Myocyte (in vitro differentiated cells): ENCODE measurements at places on chromosomes 7 and 10.

DNA sequence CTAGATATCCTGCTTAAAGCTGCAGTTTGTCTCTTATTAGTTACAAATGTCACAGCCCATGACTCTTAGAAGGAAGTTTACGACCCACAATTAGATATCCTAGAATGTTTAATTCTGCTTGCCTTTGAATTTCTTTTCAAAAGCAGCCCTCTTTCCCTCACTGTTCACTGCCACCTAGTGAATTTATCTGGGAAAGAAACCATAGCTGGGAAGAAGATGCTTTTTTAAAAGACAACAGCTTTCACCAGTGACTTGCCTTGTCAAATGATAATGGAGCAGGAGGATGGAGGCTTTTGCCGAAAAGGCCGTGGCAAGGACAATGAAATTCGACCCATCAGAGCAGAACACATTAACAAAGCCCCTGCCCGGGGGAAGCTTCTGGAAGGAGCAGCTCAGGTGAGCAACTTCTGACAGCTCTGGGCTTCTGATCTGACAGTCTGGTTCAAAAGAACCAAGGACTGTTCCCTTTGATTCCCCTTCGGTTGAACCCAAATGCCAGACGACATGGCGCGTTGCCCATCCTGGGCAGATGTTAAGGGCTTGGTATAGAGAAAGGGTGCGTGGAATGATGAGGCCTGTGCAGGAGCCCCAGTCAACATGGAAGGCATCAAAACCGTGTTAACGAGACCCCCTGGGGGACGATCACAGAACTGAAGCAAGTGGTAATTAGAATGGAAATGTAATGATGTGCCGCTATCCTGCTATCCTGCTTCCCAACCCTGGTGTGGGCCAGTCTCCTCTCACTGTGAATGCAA lies 236.8 kb downstream of the FRMD4A start:
- DNase-seq = peak; percentile 58

GRCh38 chr10:96794836-96795733 lies 37.0 kb upstream of the LCOR start:
- DNase-seq = no peak

DNA sequence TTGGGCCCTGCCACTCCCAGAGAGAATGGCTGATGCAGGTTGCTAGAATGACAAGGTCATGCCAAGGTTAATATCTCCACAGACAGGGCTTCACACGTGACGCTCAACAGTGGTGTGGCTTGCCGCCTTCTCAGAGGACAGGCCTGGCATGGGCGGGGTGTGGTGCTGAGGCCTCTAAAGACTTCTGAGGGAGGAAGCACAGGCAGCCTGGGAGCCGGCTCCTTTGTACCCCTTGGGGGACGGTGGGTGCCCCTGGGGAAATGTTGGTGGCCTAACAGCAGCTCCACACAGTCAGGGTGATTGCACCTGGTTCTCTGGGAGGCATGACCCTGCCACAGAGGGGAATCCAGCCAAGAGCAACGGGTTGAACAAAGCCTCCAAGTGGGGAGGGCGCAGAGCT lies 115.1 kb downstream of the PKD1L1 start:
- no peak for DNase-seq

DNA sequence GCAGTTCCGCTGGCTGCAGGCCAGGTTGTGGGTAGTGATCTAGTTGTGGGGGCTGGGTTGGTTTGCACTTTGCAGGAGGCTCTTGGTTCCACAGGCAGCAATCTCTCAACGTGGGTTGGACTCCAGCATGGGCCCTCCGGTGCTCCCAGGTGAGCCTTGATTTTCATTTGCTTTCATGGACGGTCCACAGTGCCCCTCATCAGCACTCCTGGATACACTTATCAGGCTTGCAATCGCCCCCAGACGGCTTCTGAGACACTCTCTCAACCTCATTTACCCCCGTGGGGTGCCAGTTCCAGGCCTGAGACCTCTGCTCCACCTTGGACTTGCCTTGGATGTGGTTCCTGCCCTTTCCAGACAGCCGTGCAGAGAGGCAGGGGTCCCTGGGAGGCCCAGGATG lies 31.3 kb upstream of the ZNF273 start:
- DNase-seq = no peak

- DNase-seq = no peak
Measured at GRCh38 chr10:113044016-113044755, 94.1 kb downstream of the TCF7L2 start.

DNA sequence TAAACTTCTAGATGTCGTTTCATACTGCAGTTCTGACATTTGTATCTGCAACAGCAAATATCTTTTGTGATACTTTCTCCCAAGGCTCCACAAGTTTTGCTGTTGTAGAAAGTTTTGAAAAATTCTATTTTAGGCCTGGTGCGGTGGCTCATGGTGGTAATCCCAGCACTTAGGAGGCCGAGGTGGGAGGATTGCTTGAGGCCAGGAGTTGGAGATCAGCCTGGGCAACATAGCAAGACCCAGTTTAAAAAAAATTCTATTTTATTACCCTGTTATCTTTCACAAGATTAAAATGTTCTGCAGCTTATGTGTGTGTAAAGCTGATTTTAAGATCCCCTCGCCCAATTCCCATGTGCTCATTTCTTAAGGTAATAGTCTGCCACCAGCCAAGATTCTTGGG lies 1.4 kb downstream of the SND1 start:
- no peak for DNase-seq

GRCh38 chr7:36583318-36583717 lies 141.0 kb downstream of the AOAH start:
- DNase-seq = no peak

- no peak for DNase-seq
Measured at GRCh38 chr7:71206184-71206583, 74.2 kb downstream of the GALNT17 start.

DNA sequence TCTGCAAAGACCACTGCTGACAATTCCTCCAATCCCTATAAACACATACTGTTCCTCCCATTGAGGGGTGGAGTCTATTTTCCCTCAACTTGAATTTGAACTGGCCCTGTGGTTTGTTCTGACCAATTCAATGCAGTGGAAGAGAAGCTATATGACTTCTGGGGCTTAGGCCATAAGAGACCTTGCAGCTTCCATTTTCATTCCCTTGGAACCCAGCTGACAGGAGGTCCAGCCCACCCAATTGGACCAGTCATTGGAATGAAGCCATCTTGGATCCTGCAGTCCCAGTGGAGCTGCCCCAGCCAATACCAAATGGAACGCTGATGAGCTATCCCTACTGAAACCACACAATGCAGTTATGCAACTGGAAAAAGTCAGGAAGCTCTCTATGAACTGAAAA lies 8.9 kb upstream of the TMED4 start:
- no peak for DNase-seq

DNA sequence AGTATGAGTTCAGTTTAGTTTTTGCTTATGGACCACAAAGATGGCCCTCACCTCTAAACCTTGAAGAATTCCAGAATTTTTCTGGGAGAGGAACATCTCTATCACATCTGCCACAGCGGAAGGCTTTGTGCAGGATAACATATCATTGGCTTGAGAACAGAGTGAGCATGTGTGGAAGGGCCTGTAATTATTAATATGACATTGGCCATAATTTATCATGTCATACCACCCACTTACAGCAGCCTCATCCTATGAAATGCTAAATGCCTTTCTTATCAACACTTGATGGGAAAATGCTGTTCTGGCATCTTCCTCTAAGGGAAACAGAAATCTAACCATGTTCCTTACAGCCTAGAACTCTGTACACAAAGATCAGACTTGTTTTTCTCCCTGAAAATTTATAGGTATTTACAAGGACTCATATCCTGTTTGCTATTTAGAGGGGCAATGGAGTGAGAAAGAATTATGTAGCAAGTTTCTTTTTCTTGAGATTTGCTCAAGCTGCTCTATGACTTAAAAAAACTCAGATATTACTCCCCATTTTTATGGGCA lies 817.3 kb downstream of the LRMDA start:
- DNase-seq = no peak

GRCh38 chr10:34859170-34859569 lies 44.1 kb upstream of the PARD3 start:
- no peak for DNase-seq

DNA sequence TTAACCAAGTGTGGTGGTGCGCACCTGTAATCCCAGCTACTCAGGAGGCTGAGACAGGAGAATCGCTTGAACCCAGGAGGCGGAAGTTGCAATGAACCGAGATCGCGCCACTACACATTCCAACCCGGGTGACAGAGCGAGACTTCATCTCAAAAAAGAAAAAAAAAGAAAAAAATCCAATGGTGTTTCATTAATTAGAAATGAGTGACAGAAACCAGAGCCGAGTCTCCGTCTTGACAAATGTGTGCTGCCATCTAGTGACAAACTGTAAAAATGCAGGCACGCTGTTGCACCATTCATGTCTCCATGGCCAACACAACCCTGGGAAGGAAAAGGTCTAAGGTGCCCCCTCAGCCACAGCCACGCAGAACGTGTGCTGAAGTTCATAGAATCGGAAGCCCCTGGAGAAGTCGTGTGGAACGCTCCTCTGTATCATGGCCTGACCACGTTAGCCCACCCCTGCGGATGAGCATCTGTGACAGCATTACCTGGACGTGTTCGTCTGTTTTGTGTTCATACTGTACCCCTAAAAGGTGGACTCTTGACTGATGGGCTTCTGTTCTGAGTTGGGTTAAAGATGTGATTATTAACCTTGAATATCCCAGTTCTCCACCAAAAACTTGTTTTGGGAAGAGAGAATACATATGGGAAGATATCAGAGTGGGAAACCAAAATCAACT lies 94.9 kb downstream of the LYZL2 start:
- peak; percentile 72 for DNase-seq

- DNase-seq = no peak
Measured at GRCh38 chr10:53331460-53331859, 558.9 kb upstream of the MBL2 start.

DNA sequence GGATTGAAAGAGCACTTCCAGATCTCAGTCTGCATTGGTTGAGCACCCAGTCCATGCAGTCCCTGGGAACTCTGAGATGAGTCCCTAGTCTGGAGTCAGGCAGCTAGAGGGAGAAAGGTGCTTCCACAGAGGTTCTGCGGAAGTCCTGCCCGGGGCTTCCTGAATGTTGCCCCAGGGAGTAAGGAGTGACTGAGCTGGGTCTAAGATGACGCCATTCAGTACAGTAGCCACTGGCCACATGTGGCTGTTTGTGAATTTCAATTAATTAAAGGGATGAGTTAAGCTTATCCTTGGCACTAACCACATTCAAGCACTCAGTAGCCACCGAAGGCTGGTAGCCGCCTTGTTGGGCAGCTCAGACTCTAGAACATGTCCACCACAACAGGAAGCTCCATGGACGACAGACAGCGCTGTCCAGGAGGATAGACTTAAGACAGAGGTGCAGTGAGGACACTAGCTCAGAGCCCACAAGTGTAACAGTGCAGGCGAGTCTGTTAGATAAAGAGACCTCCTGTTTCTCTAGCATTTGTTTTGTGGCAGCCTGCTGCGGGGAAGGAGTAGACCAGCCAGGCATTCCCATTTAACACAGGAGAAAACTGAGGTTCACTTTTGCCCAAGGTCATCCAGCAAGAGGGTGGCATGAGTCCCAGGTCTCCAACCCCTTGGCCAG lies 101.6 kb upstream of the PPIF start:
- DNase-seq = no peak

- DNase-seq = no peak
Measured at GRCh38 chr7:19312416-19312815, 167.2 kb upstream of the FERD3L start.

- peak; percentile 31 for DNase-seq
Measured at GRCh38 chr10:90398566-90398965, 459.3 kb downstream of the HTR7 start.

- no peak for DNase-seq
Measured at GRCh38 chr10:57818522-57818921, 449.2 kb downstream of the IPMK start.

GRCh38 chr10:71378336-71379117 lies 18.2 kb upstream of the CDH23 start:
- DNase-seq = no peak

DNA sequence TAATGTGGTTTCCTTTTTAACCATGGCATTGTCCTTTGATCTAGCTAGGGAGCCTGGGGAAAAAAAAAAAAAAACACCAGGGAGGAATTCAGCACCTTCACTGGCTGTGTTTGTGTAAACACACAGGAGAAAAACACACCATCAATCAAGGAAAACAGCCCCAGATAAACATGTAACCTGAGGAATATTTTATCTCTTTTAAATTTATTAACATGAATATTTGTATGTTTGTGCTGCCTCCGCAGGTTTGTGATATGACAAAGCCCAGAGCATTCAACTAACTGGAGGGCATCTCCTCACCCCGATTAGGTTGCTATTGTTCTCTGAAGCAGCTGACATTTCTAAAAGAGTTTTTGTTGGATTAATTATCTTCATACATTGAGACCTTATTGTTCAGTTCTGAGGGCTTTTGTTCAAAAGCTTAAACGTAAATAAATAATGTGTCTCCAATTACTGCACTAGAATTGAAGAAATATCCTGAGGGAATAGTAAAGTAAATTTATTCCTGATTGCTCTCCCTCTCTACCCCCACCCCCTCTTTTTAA lies 89.4 kb upstream of the SEMA3E start:
- no peak for DNase-seq

DNA sequence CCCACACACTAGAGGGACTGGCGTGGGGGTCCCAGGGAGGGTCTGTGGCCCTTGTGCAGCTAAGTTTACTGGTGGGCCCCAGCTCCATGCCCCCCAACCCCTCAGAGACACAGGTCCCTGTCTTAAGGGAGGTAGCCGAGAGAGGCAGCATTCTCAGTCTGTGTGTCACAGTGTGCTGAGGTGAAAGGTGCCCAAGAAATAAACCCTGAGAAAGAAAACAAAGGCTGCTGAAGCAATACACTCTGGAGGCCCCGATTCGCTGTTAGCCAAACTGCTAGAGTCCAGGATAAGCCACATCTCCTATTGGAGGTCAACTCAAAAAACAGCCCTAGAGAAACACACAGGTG lies 28.6 kb upstream of the NDST2 start:
- DNase-seq = no peak

- no peak for DNase-seq
Measured at GRCh38 chr10:127252818-127253217, 56.4 kb upstream of the INSYN2A start.

- DNase-seq = peak; percentile 98
Measured at GRCh38 chr10:123995461-123996131, 97.8 kb downstream of the CHST15 start.

DNA sequence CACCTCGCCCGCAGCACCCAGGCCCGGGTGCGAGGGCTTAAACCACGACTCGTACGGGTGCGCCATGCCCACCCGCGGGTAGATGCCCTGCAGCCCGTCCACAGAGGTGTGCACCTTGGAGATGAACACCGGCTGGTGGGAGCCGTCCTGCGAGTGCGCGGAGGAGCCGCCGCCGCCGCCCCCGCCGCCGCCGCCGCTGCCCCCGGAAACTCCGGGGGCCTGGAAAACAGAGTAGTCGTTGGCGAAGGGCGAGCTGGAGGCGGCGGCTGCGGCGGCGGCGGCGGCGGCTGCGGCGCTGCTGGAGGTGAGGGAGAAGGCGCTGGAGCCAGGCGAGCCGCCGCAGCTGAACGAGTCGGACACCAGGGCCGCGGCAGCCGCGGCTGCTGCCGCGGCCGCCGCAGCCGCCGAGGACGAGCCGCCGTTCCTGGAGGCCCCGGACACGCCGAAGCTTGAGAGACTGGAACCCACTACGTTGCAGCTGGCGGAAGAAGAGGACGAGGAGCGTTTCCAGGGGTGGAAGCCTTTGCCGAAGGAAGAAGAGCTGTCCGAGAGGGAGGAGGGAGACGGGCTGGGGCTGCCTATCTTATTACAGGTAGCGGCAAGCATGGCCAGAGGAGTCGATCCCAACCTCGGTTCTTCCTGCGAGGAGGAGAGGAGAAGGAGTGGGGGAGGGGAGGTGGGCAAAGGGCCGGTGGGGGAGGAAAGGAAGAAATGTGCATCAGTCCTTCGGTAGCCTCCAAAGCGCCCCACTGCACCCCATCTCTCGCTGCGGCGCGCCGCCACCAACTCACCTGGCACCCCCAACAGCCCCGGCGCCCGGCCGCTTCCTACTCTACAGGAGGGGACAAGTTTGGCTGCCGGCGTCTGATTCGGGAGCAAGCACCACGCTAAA lies 1.3 kb downstream of the SP8 start:
- DNase-seq = peak; percentile 24
